ENCODE measurements at places on chromosomes 13 and 19.

GRCh38 chr13:61470786-61471185, 55.1 kb upstream of the PCDH20 start:
- DNase-seq = no peak

DNA sequence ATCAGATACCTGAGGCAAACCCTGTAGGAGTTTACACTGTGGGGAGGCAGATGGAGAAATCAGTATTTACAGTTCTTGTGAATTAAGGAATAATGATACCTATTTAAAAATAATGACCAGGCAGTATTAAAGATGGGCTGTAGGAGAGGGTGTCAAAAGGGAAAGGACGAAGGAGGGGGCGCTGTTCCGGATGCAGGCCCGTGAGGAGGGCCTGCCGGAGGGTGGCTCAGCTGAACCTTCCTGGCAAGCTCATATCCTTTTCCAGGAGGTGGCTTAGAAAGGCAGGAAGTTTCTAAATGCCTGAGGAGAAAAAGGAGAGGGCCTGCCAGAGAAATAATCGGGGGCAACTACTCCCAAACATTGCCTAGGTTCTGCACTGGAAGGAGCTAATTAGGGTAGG, 46.6 kb downstream of the MBNL2 start:
- DNase-seq = no peak

DNA sequence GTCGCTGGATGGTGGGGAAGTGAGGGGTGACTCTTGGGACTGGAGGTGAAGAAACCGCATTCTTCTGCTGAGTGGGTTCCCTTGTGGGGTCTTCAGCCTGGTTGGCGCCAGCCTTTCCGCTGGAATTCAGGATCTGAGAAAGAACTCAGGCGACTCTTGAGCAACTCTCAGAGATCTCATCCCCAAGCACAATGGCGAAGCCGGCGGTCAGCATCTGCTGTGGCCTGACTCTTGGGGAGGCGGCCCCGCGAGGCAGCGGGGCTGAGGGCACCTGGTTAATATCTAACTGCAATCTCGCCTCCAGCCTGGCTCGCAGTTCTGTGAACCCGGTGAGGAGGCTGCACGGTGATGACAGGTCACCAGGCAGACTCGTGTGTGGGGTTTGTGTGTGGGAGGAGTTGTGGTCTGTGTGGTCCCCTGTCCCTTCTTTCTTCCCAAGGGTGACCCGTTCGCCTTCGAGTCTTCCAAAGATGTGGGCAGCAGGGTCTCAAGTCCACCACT, 883 bp downstream of the ZNF441 start:
- peak; percentile 56 for DNase-seq

DNA sequence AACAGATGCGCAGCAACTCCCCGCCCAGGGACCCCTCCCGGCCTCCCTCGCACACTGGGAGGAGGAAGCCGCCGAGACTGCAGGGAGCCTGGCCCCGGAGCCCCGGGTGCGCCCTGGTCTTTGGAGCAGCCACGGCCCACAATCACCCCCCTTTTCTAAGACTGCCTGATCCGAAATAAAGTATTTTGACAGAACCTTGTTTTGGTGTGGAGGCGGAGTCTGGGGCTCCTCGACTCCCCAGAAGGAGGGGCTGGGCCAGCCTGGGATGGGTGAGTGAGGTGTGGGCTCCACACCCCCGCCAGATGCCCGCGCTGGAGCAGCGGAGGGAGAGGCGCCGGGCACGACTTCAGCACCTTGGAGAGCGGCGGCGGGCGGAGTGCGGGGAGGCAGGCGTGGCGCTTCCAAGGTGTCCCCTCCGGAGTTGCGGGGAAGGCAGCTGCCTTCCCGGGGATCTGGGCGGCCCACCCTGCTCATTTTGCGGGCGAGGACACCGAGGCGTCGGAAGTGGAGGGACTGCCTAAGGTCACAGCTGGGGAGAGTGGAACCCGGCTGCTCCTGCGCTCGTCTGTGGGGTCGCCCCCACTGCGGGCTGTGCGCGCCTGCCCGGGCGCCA, 9.4 kb downstream of the SIRT6 start:
- peak; percentile 78 for DNase-seq

- DNase-seq = no peak
Observed at GRCh38 chr13:113408562-113408961, 44.6 kb upstream of the GRTP1 start.

DNA sequence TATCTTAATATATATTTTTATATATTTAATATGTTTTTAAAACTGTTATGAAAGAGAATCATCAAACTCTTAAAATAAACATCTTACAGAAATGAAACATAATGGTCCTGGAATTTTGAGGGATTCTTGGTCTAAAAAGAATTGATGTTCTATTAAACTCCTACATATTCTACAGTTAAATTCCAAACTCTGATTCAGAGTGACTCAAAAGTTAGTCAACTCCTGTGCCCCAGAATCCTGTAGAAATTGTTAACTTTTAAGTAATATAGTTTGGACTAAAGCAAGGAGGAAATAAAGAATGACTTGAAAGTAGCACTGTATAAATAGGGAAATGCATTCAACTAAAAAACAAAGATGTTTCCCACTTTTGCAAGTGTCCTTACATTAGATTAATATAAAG, 47.7 kb downstream of the FNDC3A start:
- peak; percentile 37 for DNase-seq

GRCh38 chr13:43664700-43665191, 122.0 kb downstream of the ENOX1 start:
- peak; percentile 52 for DNase-seq

DNA sequence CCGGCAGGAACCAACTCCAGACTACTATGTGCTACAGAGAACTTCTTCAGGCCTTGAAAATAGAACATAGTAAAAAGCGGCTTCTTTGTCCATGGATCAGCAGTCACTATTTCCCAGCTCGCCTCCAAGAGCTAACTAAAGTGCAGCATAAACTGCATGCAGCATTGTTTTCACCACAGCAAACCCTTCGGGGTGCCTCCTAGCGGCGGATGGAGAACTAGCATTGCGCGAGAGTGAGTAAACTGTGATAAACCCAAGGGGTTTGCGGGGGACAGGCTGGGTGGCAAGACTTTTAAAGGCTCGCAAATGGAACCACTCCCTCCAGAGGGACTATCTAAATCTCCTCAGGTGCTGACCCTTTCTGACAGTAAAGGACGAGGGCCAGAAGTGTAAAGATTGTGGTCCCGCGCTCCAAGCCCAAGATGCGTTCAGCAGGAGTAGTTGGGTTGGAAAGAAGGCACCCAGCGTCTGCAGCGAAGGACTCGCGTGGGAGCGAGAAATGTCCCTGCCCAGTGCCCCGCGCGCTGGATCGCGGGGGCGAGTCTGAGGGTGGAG, 21.5 kb upstream of the SGCG start:
- peak; percentile 82 for DNase-seq

DNA sequence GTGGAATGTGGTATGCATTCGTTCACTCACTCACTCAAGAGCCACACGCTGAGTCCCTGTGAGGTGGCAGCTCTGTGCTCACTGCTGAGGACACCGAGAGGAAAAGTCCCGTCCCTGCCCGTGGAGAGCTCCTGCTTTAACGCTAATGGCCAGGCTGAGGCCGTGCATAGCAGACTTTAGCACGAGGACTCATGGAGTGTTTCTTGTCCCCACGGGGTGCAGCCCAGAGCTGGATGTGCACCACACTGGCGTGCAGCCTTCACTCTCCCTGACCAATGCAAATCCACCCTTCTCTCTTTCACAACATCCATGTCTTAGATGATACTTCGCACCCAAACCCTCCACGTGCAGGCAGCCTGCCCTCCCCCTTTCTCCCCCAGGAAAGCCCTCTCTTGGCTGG, 159.6 kb upstream of the ZNF536 start:
- no peak for DNase-seq

- DNase-seq = no peak
Observed at GRCh38 chr19:45151320-45151719, 9.5 kb downstream of the NKPD1 start.

DNA sequence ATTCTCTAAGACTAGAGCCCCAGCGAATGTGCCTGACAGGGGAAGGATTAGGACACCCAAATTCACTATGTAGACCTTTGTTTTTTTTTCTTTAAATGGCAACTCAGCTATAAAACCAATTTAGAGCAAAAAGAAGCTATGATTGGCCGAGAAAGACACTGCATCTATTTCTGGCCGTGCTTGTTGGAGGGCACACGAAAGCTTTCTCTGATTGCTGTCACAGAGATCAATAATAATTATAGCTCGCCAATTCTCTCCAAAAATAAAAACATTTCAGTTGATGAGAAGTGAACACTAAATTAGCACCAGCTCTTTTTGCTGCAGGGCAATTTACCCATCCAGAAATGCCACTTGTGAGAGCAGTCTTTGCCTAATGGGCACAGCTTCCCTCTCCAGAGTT, 31.2 kb downstream of the CBY2 start:
- DNase-seq = no peak

GRCh38 chr13:110758195-110758805, 44.8 kb downstream of the ING1 start:
- DNase-seq = peak; percentile 29

DNA sequence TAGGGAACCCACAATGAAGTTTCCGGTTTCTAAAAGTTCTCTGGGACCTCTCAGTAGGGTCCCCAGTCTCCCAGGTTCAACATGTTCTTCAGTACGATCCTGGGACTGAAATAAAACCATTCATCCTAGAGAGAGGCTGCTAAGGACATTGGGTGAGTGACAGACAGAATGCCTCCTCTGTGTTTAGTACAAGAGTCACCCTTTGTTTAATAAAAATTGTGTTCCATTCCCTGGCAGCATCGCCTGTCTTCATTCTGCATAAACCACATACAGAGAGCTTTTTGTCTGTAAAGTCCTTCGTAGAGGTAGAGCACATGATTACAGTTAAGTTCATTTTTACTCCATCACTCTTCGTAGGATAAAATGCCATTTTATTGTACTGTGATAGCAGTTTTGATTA, 95.3 kb upstream of the GPR12 start:
- no peak for DNase-seq

DNA sequence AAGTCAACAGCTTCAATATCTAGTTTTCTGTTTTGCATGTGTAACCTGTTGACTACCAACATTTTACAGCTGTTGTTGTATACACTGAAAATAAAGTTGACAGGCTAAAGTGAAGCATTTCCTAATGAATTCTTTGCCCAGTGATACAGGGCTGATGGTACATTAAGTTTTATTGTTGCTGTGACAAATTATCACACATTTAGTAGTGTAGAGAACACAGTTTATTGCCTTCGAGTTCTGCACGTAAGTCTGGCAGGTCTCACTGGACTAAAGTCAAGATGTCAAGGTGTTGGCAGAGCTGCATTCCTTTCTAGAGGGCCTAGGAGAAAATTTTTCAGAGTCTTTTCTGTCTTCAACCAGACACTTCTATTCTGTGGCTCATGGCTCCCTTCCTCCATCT, 184.2 kb downstream of the SLITRK6 start:
- DNase-seq = no peak

- no peak for DNase-seq
Observed at GRCh38 chr19:36876993-36877938, 26.6 kb downstream of the ZNF345 start.

DNA sequence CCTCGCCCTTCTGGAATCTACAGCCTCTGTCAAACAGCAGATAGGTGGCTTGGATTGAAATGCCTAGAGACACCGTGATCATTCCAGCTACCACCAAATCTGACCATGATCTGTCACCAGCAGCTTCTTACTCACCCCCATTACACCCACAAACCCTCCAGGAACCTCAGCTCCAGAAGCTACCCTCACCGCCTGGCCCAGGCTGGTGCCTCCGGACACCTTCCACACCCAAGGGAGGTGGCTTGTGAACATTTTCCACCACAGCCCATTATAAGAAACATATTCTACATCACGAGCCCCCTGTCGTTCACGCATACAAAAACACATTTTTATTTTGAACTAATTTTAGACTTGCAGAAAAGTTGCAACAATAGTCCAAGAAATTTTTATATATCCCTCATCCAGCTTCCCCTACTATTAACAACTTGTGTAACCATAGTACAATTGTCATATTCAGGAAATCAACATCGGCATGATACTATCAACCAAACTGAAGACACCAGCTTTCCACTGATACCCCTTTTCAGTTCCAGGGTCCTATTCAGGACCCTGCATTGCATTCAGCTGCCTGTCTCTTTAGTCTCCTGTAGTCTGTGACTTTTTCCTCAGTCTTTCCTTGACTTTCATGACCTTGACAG, 15.4 kb upstream of the UBE2L5 start:
- no peak for DNase-seq

DNA sequence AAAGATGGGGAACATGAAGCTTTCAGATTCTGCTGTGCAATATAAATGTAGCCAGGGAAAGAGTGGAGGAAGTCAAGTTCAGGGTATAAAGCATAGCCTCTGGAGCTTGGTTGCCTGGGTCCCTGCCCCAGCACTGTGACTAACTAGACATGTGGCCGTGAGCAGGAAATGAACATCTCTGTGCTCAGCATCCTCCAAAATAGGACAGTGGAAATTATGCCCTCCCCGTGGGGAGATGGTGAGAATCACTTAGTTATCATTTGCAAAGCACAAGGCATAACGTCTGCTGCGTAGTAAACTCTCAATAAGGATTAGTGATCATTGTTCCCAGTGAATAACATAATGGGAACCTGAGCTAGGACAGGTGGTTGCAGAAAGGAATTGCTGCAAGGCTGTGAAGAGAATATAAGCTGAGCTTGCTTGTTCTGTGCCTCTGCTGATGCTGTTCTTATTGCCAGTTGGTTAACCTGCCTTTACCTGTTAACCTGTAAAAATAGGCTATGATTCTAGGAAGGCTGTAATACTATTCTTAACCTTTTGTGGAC, 441.0 kb downstream of the COG6 start:
- no peak for DNase-seq

GRCh38 chr13:86020351-86021002, 221.3 kb upstream of the SLITRK6 start:
- DNase-seq = no peak

DNA sequence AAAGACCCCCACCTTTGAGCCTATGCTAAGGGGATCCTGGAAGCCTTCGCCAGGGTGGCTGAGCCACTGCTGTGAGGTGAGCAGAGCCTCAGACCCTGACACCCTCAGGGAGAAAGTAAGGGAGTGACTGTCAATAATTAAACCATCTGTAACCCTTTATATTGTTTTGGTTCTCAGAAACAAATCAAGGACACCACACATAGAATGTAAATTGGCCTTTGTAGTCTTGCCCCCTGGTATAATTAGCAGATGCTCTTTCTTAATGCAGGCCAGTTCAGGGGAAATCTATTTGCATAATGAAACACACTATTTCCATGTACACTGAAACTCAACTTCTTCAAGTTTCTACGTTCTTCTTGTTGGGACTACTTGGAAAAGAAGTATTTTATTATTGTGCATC, 127.7 kb upstream of the EDNRB start:
- DNase-seq = no peak

- DNase-seq = peak; percentile 54
Observed at GRCh38 chr19:48415395-48415794, 21.9 kb downstream of the GRIN2D start.

GRCh38 chr13:76489274-76489673, 396.9 kb downstream of the KCTD12 start:
- no peak for DNase-seq

DNA sequence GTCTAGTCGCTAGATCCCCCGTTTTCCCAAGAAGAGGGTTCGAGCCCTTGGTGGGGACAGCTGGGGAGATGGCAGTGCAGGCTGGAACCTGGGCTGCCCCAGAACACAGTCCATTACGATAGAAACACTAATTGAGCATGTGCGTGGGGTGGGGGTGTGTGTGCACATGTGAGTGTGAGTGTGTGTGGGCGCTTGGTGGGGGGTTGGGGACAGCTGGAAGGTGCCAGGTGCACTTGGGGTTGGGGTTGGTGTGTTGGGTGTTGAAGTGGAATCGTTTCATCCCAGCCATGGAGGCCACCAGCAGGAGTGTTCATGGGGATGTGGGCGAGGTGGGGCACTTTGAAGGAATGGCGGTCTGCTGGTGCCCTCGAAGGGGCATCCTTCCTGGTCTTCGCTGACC, 18.1 kb upstream of the NPAS1 start:
- no peak for DNase-seq

- no peak for DNase-seq
Observed at GRCh38 chr13:105513448-105513847, 1022.0 kb downstream of the EFNB2 start.
